ENCODE measurements at places on chromosomes 5 and 9. TPM values are rescaled to one million over a fixed set of nuclear protein-coding genes. Genes with fewer than 3 reads are reported as not detected.

GRCh38 chr5:61184708-61185107 lies 22.4 kb upstream of the SMIM15 start:
- DNase-seq = no peak

DNA sequence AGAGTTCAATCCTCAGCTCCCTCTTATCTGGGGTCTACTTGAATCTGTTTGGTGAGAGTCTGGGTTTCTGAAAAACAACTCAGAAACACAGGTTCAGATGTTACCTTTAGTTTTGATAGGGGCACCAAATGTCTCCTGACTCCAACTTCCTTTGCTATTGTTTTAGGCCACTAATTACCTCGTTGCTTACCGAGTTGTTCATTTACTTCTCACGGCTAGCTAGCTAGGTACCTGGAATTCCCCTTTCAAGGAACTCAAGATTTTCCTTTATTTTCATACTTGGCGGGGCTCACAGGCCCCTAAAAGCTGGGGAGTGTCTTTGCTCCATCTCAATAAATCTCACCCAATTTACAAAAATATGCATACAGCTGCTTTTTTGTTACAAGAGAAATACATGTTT lies 111.4 kb downstream of the SLC28A3 start:
- no peak for DNase-seq

DNA sequence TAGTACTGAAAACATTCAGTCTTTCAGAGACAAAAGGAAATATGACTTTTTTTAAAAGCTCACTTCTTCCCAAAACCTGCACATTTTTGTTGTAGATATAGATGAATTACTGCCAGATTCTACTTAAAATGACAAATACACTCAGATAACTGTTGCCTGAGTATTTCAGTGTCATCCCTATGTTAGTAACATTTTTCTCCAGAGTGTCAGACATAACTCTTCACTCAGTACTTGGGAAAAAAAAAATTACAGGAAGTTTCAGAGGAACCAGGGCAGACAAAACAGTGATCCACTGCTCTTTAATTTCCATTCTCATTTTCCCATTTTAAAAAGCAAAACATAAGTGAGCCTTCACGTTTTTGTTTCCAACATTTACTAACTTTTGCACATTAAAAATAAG lies 79.3 kb upstream of the ITGA1 start:
- no peak for DNase-seq

- no peak for DNase-seq
These were observed 4.0 kb downstream of the DAP start for GRCh38 chr5:10757043-10757442.

DNA sequence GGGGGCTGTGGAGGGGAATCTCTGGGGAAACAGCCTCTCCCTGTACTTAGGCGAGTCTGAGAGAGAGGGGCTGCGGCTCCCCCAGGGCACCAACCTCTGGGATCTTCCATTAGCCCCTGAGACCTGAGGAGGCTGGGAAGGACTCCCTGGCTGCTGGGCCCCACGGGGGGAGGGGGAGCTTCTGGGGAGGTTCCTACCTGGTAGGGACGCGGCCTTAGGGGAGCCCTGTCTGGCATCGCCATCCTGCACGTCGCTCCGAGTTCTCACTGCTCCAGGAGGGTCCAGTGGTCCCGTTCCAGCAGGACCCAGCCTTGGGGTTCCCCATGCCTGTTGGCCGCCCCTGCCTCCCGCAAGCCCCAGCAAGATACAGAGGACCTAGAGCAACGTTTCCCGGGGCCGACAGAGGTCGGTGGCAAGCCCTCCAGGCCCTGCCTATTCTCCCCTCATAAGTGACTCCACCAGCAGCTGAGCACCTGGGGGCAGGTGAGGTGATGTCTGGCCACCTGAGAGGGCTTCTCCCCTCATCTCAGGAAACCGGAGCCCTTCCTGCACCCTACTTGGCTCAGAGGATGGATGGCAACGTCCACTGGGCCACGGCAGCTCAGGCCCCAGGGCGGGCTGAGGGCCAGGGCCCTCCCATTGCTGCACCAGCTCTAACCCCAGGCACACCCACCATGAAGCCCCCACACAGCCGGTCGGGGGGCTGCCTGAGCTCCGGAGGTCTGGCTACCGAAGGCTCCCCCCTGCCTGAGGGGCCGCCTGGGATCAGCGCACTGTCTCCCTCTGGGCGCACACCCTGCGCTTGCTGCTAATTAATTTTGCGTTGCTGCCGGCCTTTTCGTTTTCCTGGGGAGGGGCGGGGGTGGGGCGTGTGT lies 22.5 kb downstream of the TPPP start:
- DNase-seq = no peak

DNA sequence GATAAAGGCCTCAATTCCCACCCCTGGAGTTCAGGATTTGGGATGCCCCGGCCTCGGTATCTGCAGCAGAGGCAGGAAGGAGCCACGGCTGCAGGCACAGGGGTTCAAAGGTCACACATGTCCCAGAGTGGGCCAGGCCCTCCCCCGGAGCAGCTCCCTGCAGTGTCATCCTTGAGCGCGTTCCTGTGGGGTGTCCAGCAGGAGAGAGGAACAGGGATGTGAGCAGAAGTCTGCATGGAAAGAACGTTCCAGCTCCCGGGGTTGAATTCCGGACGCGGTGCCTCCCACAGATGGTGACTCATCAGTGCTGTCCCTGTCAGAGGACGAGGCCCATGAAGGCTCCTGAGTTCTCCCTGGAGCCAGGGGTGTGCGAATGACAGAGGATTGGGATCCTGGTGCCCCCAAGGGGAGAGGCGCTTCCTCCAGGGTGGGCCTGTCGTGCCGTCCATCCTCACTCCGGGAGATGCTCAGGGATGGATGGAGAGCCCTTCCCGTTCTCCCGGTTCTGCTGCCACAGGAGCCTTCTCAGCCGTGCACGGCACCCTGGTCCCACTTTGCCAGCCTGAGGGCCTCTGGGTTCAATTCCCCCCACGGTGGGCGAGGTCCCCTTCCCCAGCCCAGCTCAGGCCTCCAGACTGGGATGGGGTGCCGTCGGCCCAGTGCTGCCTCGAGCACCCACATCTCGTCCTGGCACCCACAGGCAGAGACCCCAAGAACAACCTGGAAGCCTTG lies 3.1 kb downstream of the LCN1 start:
- DNase-seq = no peak

GRCh38 chr5:15601274-15601673 lies 101.3 kb downstream of the FBXL7 start:
- DNase-seq = no peak

GRCh38 chr5:124906339-124907097 lies 160.1 kb upstream of the ZNF608 start:
- DNase-seq = peak; percentile 22

DNA sequence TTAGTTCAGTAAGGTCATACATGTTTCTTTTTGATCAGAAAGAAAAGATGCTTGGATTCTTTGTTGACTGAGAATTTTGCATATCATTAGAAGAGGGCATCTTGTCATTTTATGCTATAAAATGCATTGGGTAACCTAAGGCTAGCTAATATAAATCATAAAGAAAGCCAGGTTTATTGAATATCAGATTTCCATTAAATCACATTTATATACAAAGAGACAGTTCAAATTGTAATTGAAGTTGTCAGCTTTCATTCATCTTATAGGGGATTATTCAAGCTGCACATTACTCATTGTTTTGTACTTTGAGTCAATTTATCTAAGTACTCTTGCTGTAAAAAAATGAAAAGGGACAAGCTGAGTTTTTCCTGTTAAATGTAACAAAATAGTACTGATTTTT lies 259.1 kb upstream of the CDH12 start:
- no peak for DNase-seq

- no peak for DNase-seq
These were observed 112.1 kb downstream of the SNCAIP start for GRCh38 chr5:122424132-122424531.

- DNase-seq = no peak
These were observed 36.0 kb upstream of the GLIPR2 start for GRCh38 chr9:36100532-36100931.

DNA sequence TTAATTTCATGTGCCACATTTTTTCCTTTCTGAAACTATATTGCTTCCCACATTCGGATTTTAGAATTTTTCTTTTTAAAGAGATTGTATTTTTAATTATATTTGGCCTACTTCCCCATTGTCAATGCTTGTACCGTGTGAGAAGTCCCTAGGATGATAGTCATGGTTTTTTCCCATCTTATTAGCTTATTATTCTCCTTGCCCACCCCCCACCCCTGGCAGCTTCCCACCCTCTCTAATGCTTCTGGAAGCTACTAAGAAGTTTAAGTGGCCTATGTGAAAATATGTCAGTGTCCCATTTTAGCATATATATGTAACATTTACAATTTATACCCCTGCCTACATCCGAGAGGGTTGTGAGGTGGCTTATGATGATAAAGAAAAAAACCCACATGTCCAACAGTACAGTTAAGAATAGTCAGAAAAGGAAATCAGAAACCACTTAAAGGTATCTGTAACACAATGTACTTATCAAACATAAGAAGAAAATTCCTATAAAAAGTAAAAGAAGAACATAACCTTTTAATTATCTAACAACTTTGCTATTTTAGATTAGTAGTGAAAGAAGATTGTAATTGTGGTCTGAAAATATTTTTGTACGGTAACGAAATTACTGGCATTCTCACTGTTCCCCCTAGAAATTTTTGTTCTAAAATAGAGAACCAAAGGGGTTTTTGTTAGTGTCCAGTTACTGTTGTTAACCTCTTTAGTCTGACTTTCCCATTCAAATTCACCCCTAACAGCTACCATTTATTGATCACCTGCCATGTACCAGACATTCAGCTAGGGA lies 62.1 kb downstream of the SLC44A1 start:
- DNase-seq = no peak

- no peak for DNase-seq
These were observed 108.0 kb upstream of the DPYSL3 start for GRCh38 chr5:147617711-147618350.

DNA sequence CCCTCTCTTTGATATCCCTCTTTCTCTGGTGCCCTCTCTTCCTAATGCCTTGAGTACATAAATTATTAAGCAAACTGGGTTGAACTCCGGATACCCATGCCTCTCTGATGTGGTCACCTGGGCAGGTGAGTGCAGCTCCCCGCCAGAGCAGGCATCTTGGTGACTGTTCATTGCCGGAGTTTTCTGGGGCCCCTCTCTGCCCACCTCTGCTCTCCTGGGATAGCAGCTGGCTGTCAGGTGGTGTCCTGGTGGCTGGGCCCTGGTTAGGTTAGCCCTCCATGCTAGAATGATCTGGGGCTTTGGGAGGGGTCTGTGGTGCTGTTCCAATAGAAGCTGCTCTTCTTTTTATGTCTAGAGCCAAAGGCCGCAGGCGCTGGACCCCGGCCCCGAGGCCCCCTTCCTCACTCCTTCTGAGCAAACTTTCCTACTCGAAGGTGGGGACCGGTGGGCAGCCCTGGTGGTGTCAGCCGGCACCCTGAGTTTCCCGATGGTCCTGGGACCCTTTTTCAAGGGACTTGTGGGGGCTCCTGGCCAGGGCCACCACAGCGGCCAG lies 4.9 kb upstream of the SCGB3A1 start:
- DNase-seq = peak; percentile 6

DNA sequence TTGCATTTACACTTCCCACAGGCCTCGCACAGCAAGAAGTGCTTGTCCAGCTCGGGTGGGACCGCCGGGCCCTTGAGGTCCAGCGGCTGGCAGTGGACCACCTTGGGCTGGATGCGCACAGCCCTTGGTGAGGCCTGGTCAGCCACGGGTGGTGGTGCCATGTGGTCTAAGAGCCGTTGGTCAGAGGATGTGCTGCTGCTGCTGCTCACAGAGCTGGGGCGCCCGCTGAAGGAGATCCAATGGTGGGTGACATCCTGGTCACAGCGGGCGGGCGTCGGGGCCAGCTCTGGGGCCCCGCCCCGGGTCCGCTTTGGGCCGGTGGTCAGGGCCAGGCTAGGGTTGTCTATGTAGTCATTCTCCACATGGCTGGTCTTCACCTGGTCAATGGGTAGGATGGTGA lies 10.2 kb downstream of the SPRY4 start:
- no peak for DNase-seq

- no peak for DNase-seq
These were observed 18.8 kb downstream of the NANS start for GRCh38 chr9:98075332-98075805.

DNA sequence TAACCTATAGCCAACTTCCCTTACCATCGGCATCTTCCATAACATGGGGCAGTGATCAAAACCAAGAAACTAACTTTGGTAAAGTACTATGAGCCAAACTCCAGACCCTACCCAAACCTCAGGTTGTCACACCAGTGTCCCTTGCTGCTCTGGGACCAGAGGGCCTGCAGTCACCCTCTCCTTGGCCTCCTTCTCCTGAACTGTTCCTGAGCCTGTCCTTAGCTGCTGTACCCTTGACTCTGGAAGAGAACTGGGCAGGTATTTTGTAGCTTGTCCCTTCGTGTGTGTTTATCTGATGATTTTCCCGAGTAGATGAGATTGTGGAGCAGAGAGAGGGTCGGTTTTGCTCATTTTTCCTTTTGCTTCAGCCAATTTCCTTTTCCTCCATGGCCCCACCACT lies 240.4 kb downstream of the SYK start:
- DNase-seq = no peak

GRCh38 chr9:23768861-23769260 lies 57.2 kb downstream of the ELAVL2 start:
- DNase-seq = no peak

GRCh38 chr9:123642291-123643278 lies 286.6 kb downstream of the CRB2 start:
- DNase-seq = no peak

DNA sequence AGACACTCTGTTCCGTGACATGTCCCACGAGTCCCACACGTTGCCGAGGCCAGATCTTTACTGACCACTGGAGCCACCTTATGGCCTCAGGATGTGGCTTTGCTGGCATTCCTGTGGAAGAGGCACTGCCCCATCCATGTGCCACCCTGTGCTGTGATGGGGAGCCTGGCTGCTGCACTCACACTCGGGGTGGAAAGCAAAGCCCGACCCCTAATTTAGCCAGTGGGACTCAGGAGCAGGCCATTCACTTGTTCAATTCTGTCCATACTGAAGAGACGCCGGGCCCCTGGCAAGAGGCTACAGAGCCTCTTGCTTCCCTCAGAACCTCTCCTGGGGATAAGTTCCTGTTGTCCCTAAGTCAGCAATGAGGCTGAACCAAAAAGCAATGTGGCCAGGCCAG lies 18.6 kb upstream of the CEP72 start:
- DNase-seq = no peak

- no peak for DNase-seq
These were observed 24.4 kb downstream of the EGR1 start for GRCh38 chr5:138489683-138490061.

GRCh38 chr9:133427658-133428348 lies 5.6 kb downstream of the ADAMTS13 start:
- no peak for DNase-seq

GRCh38 chr5:148374690-148375360 lies 8.9 kb upstream of the FBXO38 start:
- peak; percentile 36 for DNase-seq

Gene EEIG1
- 66.4 TPM for total RNA-seq

Gene SLC6A7
- total RNA-seq = not detected

Gene ALG2
- 24.0 TPM for total RNA-seq

Gene PCDHGA11
- total RNA-seq = 7.1 TPM

Gene WNK2
- 113 TPM for total RNA-seq

Gene LCP2
- total RNA-seq = 0.37 TPM

Gene FOXD4L6
- total RNA-seq = not detected

Gene CNTNAP3
- total RNA-seq = 4.8 TPM

Gene IFNA2
- total RNA-seq = not detected

Gene ZNF169
- 5.3 TPM for total RNA-seq

Gene RGS7BP
- total RNA-seq = 1.7 TPM

Gene NPR2
- 10.1 TPM for total RNA-seq

Gene WWC1
- total RNA-seq = 29.1 TPM

Data from WTC11 (cell line).